Epithelial cell of prostate (primary cell): ENCODE measurements at places on chromosomes 2 and 18.

DNA sequence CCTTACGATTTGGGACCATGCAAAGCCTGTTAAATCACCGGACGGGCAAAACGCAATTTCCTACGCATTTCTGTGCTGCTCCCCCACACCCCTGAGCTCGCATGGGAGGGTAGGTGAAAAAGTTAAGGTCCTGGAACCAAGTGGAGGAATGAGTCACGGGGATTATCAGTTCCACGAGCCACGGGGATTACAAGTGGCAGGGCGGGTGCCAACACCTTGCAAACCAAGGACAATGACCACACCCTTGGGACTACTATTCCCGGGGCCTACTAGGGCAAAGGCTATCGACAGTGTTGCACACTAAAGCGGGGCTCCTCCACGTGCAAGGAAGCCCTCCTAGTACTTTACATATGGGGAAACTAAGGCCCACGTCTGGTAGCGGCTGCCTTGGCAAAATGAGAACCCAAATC lies 447 bp downstream of the RETSAT start:
- no peak for DNase-seq

DNA sequence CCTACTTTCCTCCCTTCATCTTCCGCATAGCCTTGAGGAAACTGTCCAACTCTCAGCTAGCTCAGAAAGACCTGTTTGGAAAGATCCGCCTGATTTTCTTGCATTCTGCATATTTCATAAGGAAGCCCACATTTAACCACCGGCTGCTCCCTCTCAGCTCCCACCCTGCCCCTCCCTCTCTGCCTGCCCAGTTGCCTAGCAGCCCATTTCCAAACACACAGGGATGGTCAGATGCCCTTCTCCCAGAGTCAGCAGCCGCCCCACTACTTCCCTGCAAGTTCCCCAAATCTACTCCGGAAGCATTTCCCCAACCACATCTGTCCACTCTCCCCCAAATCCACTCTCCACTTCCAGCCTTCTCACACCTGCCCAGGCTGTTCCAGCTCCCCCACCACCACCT lies 96.0 kb downstream of the TNS1 start:
- no peak for DNase-seq

DNA sequence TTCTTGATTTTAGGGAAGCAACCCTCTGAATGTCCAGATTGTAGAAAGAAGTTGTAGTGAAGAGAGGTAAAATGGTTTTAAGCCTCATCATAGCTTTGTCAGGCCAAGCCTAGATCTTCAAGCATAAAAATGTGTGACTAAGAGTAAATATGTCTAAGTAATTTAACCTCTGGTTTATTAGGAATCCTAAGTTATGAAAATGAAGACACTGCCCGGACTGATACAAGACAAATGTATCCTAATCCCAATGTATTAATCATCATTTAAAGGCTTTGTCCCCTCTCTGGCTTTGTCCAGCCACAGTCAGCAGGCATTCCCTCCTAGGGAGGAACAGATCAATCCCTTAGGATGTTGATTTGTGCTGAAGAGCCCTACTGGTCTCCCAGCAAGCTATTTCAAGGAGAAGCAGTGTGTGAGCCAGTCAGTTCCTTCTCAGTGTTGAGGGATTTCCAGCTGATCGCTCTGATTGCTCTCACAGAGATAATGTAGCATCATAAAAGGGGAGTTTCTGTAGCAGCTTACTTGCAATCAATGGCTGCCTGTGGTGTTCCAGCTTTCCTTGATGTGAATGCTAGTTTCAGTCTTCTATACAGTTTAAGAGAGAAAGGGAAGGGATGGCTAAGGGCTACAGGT lies 796.1 kb downstream of the EPHA4 start:
- no peak for DNase-seq

DNA sequence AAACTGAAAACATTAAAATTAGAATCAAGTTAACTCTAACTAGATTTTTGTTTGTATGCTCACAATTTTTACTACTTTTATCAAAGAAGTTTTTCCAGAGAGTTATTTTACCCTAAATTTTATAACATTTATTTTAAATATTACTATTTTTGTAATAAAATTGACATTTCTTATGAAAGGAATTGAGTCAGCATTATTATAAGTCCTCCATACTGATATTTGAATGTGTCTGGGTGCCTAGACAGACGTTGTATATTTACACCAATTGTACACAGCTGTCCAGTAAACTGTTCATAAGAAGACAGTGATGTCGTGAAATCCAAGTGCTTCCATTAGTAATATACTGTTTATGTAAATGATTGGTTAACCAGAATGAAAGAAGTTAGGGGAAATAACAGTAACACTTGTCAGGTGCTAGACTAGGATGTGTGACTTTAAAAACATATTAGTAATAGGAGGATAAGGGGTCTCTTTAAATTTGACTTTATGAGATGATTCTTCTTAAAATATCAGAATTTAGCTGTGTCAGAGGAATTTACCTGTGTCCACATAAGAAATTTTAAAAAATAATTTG lies 73.7 kb downstream of the TANK start:
- DNase-seq, result no peak

DNA sequence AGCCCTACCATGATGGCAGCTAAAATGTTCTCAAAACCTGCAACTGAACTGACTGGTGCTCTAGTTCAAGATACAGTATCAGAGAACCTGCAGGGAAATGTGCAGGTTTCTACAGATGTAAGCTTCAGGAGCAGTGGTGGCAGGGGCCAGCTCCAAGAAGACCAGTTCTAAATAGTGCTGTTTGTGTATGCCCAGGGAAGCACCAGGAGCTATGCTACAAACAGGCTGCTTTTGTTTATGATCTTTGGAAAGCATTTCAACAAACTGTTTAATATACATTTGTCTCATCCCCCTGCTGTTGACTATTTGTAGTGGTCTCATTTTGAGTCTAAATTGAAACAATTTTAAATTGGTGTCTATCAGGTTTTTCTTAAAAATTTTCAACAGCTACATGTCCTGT lies 20.7 kb downstream of the FZD5 start:
- no peak for DNase-seq

GRCh38 chr18:65221736-65222135 lies 529.1 kb upstream of the CDH7 start:
- no peak for DNase-seq

GRCh38 chr2:134718817-134719814 lies at the start of gene TMEM163:
Gene TMEM163, minus strand, starts transcription at chr2:134719000.
- no peak for DNase-seq
